ENCODE measurements at places on chromosomes 16 and 17. TPM values are rescaled to one million over a fixed set of nuclear protein-coding genes. Genes with fewer than 3 reads are reported as not detected.
A peak's percentile ranks its signal among the peaks of the same experiment; 100 is the strongest.

DNA sequence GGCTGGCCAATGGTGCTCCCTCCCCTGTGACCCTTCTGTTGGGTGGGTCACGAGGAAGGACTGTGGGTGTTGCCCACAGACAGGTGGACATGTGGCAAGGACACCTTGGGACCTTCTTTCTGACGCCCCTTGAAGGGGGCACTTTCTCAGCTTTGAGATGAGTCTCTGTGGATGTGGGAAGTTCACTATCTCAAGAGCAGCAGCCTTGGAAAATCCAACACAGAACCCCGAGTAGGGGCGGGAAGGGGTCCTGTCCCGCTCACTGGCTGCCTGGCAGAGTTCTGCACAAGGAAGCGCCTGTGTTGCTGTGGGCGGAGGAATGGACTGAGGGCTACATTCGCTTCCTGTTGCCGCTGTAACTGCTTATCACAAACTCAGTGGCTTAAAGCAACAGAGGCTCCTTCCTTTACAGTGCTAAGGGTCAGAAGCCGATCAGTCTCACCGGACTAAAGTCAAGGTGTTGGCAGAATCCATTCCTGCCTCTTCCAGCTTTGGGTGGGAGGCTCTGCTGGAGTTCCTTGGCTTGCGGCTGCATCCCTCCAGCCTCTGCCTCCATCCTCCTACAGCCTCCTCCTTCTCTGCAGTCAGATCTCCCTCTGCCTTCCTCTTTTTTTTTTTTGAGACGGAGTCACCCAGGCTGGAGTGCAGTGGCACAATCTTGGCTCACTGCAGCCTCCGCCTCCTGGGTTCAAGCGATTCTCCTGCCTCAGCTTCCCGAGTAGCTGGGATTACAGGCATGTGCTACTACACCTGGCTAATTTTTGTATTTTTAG is 305.2 kb downstream of the SEC14L1 start:
- no peak for DNase-seq
- peaks cover 77% of the 10 kb centered on the region for H3K4me1 ChIP-seq
- peak overlapping the region; percentile 93 for H3K4me3 ChIP-seq
- H3K27me3 ChIP-seq = no peaks in the 10 kb centered on the region

DNA sequence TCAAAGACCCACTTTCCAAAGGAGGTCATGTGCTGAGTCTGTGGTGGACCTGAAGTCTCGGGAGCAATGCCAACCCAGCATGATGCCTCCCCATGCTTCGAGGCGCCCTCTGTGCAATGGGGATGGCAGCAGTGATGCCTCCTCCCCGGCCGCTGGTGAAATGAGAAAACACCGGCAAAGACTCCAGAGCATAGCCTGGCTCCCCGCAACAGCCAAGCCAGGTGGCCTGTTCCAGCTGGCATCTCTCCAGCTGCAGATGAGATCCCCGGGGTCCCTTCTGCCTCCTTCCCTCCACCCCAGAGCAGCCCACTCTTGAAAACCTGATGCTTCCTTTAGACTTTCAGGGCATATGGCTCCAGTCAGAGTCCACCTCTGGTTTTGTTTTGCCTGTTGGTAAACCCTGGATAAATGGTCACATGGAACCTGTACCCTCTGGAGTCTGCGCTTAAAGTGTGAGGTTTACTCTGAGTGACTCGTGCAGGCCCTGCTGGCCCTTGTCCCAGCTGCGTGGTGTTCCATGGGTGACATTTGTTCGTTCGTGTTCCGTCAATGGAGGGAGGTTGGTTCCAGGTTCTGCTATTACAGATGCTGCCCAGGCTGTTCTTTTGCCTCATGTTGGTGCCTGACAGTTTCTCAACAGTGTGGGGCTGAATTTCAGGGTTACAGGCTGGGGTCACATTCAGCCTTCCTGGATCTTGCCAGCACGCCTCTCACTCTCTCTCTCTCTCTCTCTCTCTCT is 181.8 kb upstream of the CIBAR2 start:
- H3K36me3 ChIP-seq = no peaks in the 10 kb centered on the region
- H3K27ac ChIP-seq = no peak overlapping the region
- H3K4me1 ChIP-seq = peaks cover 4% of the 10 kb centered on the region

DNA sequence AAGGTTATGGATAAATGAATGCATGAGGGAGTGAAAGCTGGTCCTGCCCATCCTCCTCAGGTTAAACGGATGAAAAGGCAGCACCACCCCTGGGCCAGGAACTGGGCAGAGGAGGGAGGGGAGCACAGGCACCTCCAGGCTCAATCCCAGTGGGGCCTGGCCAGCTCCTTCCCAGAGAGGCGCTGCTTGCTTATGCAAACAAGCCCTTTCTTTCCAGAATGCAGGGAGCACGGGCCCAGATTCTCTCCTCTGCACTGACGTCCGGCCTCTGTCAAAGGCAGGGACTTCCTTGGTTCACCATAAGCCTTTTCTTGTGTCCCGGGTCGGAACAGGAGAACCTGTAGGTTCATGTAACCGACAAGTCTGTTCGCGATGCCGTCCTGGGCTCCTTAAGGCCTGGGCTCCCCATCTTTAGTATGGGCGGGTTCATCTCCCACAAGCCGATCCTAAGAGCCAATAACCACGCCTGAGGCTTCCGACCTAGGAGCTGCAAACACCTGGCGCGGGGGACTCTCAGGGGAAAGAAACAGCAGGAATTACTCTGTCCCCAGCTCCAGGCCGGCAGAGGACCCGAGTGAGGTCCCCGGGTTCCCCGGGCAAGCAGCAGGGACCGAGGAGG is 16.3 kb downstream of the ENPP7 start:
- DNase-seq = no peak
- no peak overlapping the region for H3K27ac ChIP-seq
- peak overlapping the region; percentile 68 for H3K4me3 ChIP-seq
- H3K27me3 ChIP-seq = peaks cover 52% of the 10 kb centered on the region

KRTAP4-5 gene
- total RNA-seq = not detected

CTRL gene
- 8.4 TPM for total RNA-seq

DNA sequence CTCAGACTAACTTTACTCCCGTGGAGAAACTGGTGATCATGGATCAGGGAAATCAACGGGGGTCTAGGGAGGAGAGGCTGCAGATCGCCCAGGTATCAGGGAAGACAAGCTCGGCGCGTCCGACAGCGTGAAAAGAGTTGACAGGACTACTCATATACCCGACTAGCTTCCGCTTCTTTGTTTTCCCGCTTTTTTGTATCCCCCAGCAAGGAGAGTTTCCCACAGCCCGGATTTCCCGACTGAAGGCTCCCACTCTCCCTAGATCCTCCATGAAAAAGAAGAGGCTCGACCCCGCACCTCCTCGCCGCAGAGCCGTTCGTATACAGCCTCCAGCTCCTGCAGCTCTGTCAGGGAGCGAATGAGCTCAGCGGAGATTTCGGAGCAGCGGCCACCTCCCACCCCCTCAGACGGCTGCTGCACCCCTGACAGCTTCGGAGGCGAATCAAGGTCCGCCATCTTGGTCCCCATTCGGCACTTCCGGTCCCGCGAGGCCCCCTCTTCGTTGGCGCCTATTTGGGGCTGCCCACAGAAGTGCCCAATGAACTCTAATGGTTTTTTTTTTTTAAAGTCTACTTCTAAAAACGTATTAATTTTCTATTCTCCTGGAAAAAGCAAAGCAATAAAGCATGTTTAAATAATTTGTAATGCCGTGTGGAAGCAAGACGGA is at the start of gene COG4:
Gene COG4, minus strand, starts transcription at position 479 of the 667 bp plus-strand sequence. Its CDS starts 11 bp downstream, at position 468.
- peaks cover 12% of the 10 kb centered on the region for H3K36me3 ChIP-seq
- peak within 1 kb of the TSS; percentile 100 for H3K27ac ChIP-seq
- no peaks in the 10 kb centered on the region for H3K27me3 ChIP-seq
- peak; percentile 84 for DNase-seq
- H3K4me1 ChIP-seq = peaks cover 49% of the 10 kb centered on the region
- H3K4me3 ChIP-seq = peak within 1 kb of the TSS; percentile 99

DNA sequence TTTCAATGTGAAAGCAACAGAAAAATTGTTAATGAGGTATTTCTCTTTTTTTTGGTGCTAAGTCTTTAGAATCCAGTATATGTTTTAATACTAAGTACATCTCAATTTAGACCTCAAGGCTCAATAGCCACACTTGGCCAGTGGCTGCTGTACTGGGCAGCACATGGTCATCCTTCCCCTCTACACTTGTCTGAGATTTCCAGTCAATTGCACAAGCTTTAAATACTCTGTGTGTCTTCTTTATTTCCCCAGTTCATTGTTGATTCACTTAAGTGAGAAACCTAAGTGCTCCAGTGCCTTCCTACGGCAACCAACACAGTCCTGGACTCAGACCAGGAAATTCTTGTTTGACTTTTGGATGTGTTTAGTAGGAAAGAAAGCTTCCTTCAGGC is 62.2 kb downstream of the TNRC6C start:
- no peak overlapping the region for H3K4me3 ChIP-seq
- DNase-seq = no peak
- no peaks in the 10 kb centered on the region for H3K36me3 ChIP-seq

ZNF213 gene
- 3.4 TPM for total RNA-seq

GRCh38 chr16:22847100-22847499 is 33.1 kb downstream of the HS3ST2 start:
- DNase-seq = no peak
- no peak overlapping the region for H3K4me3 ChIP-seq
- peaks cover 3% of the 10 kb centered on the region for H3K36me3 ChIP-seq
- H3K27ac ChIP-seq = no peak overlapping the region

GRCh38 chr17:4968486-4969046 is 949 bp upstream of the SPAG7 start:
- H3K4me1 ChIP-seq = peaks cover 17% of the 10 kb centered on the region
- no peak for DNase-seq
- no peaks in the 10 kb centered on the region for H3K27me3 ChIP-seq
- no peak overlapping the region for H3K27ac ChIP-seq
- H3K36me3 ChIP-seq = peaks cover 5% of the 10 kb centered on the region

CDH13 gene
- not detected for total RNA-seq

DNA sequence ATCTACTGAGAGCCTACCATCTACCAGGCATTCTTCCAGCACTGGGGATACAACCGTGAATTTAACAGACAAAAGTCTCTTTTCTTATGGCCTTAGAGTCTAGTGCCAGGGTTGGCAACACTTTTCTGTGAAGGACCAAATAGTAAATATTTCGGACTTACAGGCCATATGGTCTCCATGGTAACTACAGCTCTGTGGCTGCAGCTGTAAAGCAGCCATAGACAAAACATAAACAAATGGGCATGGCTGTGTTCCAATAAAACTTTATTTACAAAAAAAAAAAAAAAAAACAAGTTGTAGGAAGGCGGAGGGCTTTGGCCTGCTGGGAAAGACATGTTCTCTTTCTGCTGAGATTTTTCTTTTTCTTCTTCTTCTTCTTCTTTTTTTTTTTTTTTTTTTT is 98.7 kb downstream of the ABCC12 start:
- peaks cover 34% of the 10 kb centered on the region for H3K27me3 ChIP-seq
- no peak overlapping the region for H3K27ac ChIP-seq
- DNase-seq = no peak
- no peak overlapping the region for H3K4me3 ChIP-seq
- no peaks in the 10 kb centered on the region for H3K36me3 ChIP-seq
- peaks cover 6% of the 10 kb centered on the region for H3K4me1 ChIP-seq

TEKT3 gene
- total RNA-seq = not detected

- peaks cover 2% of the 10 kb centered on the region for H3K4me1 ChIP-seq
- H3K4me3 ChIP-seq = no peak overlapping the region
- H3K36me3 ChIP-seq = no peaks in the 10 kb centered on the region
- no peak for DNase-seq
Observed at GRCh38 chr16:11394593-11394960, 49.3 kb downstream of the RMI2 start.

DNA sequence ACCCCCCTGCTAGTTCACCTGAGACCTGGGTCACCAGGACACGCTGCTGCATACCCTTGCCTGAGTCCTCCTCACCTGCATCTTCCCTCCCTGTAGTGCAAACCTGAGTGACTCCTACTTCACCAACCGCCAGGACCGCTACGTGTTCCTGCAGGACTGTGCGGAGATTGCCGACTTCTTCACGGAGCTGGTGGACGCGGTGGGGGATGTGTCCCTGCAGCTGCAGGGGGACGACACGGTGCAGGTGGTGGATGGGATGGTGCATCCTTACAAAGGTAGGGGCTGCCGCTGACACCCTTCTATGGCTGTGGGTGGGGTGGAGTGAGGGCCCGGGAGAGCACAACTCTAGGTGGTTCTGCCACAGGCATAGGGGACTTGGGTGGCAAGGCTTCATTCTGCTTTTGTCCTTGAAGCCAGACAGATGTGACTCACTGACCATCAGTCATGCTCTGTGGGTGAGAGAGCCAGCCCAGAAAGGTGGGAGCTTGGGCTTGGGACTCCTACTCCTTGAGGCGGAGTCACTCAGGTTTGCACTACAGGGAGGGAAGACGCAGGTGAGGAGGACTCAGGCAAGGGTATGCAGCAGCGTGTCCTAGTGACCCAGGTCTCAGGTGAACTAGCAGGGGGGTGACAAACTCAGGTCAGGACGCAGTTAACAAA is 22.3 kb downstream of the PGS1 start:
- H3K36me3 ChIP-seq = peaks cover 7% of the 10 kb centered on the region
- H3K4me1 ChIP-seq = peaks cover 18% of the 10 kb centered on the region
- no peak for DNase-seq
- no peak overlapping the region for H3K4me3 ChIP-seq
- no peak overlapping the region for H3K27ac ChIP-seq

GRCh38 chr16:1723450-1724147 is 17.6 kb downstream of the MAPK8IP3 start:
- H3K27me3 ChIP-seq = no peaks in the 10 kb centered on the region
- peaks cover 5% of the 10 kb centered on the region for H3K36me3 ChIP-seq
- no peak overlapping the region for H3K27ac ChIP-seq
- H3K4me1 ChIP-seq = peaks cover 32% of the 10 kb centered on the region
- DNase-seq = peak; percentile 37

GRCh38 chr16:7571366-7571765 is 238.7 kb downstream of the RBFOX1 start:
- H3K4me3 ChIP-seq = no peak overlapping the region
- no peaks in the 10 kb centered on the region for H3K27me3 ChIP-seq
- H3K4me1 ChIP-seq = no peaks in the 10 kb centered on the region
- H3K36me3 ChIP-seq = no peaks in the 10 kb centered on the region
- no peak for DNase-seq
- H3K27ac ChIP-seq = no peak overlapping the region

MSI2 gene
- 151 TPM for total RNA-seq

SLC6A2 gene
- total RNA-seq = not detected

DNA sequence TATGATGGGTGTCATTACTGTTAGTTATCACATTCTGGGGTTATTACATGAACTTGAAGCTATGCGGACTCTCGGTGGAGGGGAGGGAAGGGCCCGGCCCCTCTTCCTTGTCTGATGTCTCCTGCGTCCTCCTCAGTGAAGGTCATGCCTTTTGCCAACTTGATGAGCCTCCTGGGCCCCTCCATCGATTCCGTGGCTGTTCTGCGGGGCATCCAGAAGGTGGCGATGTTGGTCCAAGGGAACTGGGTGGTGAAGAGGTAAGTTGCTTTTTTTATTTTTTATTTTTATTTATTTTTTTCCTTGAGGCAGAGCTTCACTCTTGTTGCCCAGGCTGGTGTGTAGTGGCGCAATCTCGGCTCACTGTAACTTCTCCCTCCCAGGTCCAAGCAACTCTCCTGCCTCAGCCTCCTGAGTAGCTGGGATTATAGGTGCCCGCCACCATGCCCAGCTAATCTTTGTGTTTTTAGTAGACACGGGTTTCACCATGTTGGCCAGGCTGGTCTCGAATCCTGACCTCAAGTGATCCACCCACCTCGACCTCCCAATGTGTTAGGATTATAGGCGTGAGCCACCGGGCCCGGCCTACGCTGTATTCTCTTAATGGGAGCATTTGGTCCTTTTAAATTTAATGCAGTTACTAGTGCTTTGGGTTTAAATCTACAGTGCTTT is 21.6 kb downstream of the POLR3E start:
- H3K27me3 ChIP-seq = no peaks in the 10 kb centered on the region
- no peak overlapping the region for H3K4me3 ChIP-seq
- peaks cover 2% of the 10 kb centered on the region for H3K36me3 ChIP-seq
- peak; percentile 64 for DNase-seq
- peak overlapping the region; percentile 45 for H3K27ac ChIP-seq

ASGR1 gene
- total RNA-seq = 0.92 TPM

Data from T-helper 17 cell (primary cell).